ENCODE measurements at places on chromosomes 11 and 22. TPM values are rescaled to one million over a fixed set of nuclear protein-coding genes. Genes with fewer than 3 reads are reported as not detected.

GRCh38 chr11:67051945-67052488 is 4.6 kb upstream of the RHOD start:
- peaks cover 16% of the 10 kb centered on the region for H3K27me3 ChIP-seq
- no peak for DNase-seq
- H3K4me3 ChIP-seq: no peak overlapping the region
- no peak overlapping the region for H3K27ac ChIP-seq

- no peaks in the 10 kb centered on the region for H3K27me3 ChIP-seq
- H3K4me3 ChIP-seq: no peak overlapping the region
- H3K4me1 ChIP-seq: no peaks in the 10 kb centered on the region
- no peaks in the 10 kb centered on the region for H3K36me3 ChIP-seq
Observed at GRCh38 chr11:114942207-114942606, 263.9 kb downstream of the NXPE2 start.

- H3K27me3 ChIP-seq: no peaks in the 10 kb centered on the region
- DNase-seq: no peak
- H3K27ac ChIP-seq: no peak overlapping the region
- no peaks in the 10 kb centered on the region for H3K4me1 ChIP-seq
Observed at GRCh38 chr11:34990916-34991315, 74.5 kb downstream of the PDHX start.

GRCh38 chr22:28198692-28199091 is 279.6 kb upstream of the PITPNB start:
- DNase-seq: no peak
- no peaks in the 10 kb centered on the region for H3K36me3 ChIP-seq
- H3K4me1 ChIP-seq: no peaks in the 10 kb centered on the region
- H3K27me3 ChIP-seq: no peaks in the 10 kb centered on the region
- no peak overlapping the region for H3K27ac ChIP-seq

DNA sequence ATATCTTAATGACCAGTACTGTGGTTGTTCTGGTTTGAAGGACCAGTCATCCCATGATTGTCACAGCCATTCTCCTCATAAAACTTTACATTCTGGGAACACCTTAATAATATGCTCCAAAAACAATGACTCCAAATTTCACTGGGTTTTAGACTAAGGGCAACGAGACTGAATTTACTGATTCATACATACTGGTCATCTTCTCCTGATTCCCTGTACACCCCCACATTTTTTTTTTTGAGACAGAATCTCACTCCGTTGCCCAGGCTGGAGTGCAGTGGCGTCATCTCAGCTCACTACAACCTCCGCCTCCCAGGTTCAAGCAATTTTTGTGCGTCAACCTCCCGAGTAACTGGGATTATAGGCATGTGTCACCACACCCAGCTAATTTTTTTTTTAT is 78.9 kb downstream of the GAB2 start:
- H3K27ac ChIP-seq: no peak overlapping the region
- no peak for DNase-seq
- no peaks in the 10 kb centered on the region for H3K27me3 ChIP-seq
- no peaks in the 10 kb centered on the region for H3K4me1 ChIP-seq
- no peak overlapping the region for H3K4me3 ChIP-seq

DNA sequence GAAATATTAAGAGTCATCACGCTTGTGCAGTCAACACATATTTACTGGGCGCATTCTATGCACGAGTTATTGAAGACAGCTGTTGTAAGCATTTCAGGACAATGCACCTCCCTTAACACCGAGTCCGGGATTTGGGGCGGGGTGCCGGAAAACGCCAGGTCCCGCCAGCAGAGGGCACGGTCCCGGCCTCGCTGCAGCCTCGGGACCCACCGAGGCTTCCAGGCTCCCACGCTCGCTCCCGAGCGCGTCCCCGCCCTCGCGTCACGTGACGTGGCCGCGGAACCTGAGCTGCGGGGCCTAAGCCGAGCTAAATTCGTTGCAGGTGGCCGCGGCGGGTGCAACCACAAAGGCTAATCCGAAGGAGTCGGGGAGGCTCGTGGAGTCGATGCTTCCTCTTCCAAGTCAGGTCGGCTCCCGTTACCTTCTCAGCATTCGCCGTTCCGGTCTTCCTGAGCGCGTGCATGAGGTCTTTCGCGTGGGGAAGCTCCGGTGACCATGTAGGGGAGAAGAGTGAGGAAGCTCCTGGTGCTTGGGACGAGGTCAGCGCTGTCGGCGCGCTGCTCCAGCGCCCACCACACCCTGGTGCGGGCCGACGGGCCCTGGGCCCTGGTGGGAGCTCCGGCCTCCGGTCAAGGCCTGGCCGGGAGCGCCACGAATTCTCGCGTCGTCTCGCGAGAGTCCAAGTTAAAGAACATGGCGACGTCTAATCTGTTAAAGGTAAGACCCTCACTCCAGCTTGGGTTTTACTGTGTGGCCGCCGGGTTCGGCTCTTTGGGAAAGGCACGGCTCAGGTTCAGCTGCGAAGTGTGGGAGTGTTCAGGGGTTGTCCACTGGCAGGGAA is at the start of gene CUL5:
Gene CUL5 (plus strand): TSS at position 243 of the 841 bp plus-strand sequence. CDS start 451 bp downstream, at position 694.
- peak within 1 kb of the TSS; percentile 100 for H3K27ac ChIP-seq
- H3K27me3 ChIP-seq: no peaks in the 10 kb centered on the region
- peak; percentile 97 for DNase-seq
- peak within 1 kb of the TSS; percentile 99 for H3K4me3 ChIP-seq
- H3K36me3 ChIP-seq: no peaks in the 10 kb centered on the region

DNA sequence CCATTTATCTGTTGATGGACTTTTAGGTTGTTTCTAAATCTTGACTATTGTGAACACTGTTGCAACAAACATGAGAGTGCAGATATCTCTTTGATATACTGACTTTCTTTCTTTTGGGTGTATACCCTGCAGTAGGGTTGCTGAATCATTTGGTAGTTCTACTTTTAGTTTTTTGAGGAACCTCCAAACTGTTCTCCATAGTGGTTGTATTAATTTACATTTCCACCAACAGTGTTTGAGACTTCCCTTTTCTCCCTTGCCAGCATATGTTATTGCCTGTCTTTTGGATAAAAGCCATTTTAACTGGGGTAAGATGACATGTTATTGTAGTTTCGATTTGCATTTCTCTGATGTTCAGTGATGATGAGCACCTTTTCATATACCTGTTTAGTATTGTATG is 330.0 kb downstream of the DDX10 start:
- H3K27ac ChIP-seq: no peak overlapping the region
- no peaks in the 10 kb centered on the region for H3K4me1 ChIP-seq
- no peaks in the 10 kb centered on the region for H3K27me3 ChIP-seq
- no peaks in the 10 kb centered on the region for H3K36me3 ChIP-seq
- H3K4me3 ChIP-seq: no peak overlapping the region

Gene CCDC134
- 9.3 TPM for polyA plus RNA-seq

Gene IL18
- polyA plus RNA-seq: 0.41 TPM

Gene OR10G4
- not detected for polyA plus RNA-seq

Measured in muscle of leg (tissue), 16 donors.